ENCODE measurements at places on chromosomes 11 and 22. TPM values are rescaled to one million over a fixed set of nuclear protein-coding genes. Genes with fewer than 3 reads are reported as not detected.
A peak's percentile ranks its signal among the peaks of the same experiment; 100 is the strongest.

- no peak for DNase-seq
These were observed 259.2 kb downstream of the JRKL start for GRCh38 chr11:96648991-96649390.

GRCh38 chr11:115872416-115872815, 368.2 kb upstream of the CADM1 start:
- no peak for DNase-seq

GRCh38 chr11:112941104-112941503, 20.1 kb upstream of the NCAM1 start:
- peak; percentile 23 for DNase-seq

DNA sequence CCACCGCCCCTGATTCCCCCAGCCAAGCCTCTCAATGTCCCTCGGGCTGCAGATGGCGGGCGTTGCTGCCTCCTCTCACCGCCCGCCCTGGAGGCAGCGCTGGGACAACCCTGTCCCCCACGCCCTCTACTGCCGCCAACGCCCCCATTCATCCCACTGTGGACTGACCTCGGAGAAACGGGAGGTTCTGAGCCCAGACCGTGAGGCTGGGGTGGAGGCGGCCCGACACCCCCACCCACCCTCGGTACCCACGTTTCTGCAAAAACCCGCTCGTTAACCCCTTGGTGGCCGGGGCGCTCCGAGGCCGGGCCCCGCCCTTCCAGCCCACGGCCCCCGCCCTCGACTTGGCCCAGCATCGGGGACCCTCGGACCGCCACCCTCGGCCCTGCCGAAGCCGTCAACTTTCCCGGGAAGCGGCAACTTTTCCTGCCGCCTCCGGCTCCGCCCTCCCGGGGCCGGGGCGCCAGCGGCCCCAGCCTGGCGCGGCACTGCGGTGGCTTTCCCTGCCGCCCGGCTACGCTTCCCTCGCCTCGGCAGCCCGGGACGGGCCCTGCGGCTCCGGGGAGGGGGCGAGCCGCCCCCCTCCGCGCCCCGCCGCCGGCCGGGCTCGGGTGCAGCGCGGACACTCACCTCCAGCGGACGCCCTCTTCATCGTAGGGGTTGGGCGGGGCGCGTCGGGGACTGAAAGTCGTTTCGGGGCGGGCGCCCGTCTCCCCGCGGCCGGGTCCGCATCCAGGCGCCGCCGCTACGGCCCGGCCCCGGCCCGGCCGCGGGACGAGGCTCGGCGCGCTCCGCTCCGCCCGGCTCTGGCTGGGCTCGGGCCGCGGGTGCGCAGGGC, 458 bp downstream of the RTN4R start:
- no peak for DNase-seq

The CHRDL2 gene
- polyA plus RNA-seq: 5.3 TPM

The KCNE3 gene
- polyA plus RNA-seq: 13.8 TPM
